ENCODE measurements at places on chromosomes 5 and 9. TPM values are rescaled to one million over a fixed set of nuclear protein-coding genes. Genes with fewer than 3 reads are reported as not detected.
A peak's percentile ranks its signal among the peaks of the same experiment; 100 is the strongest.

ZMAT2 gene
- 35.6 TPM for total RNA-seq

GLDC gene
- total RNA-seq = not detected

DNA sequence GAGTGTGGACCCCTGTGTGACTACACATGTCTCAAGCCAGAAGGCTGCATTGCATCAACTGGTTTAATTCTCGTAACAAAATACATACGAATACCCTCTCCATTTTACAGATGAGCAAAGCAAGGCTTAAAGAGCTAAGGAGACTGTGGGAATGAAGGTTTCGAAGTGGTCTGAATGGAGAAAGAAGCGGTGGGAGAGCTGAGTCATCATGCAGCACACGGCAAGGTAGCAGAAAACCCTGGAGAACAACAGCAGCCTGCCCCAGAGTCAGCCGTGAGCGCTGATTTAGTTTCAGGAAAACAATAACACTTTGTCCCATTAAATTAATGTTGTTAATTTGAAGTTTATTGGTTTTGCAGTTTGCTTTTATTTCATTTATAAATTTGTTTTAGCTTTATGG lies 223.8 kb downstream of the HSPA4 start:
- DNase-seq = no peak

DNA sequence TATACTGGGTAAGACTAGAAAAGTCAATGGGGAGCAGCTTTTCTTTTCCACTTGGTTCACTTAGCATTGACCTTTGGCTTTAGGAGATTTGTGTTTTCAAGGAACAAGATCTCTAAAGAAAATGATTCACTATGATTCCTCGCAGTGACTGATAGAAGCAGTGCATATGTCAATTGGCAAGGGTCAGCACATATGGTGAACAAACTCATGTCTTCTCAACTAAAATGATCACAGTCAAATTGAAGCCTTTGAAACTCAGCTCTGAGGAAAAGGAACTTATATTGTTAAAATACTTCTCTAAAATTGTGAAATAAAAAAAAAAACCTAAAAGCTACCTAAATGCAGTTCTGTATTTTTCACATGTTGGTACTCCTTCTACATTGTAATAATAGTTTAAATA lies 43.2 kb upstream of the IL7R start:
- no peak for DNase-seq

- DNase-seq = peak; percentile 59
These were observed 13.8 kb upstream of the ERGIC1 start for GRCh38 chr5:172820046-172820767.

DNA sequence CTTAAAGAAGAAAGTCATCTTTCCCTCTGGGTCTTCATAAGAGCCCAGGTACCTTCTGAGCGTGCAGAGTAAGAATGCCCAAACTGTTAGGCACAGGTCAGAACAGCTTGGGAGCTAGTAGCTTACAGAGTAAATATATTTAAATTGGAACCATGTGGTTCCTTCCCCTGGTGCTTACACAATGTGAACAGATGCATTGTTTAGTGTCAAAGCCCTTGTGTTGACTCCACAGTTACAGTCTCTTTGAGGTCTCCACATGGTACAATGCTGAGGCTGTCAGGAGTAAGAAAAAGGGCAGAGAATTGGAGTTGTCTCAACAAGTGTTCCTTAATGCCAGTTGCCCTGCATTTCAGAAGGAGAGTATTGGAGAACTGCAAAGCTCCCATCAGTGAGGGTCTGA lies 188.5 kb downstream of the PAPPA start:
- no peak for DNase-seq

- peak; percentile 71 for DNase-seq
These were observed 2.8 kb downstream of the PDLIM7 start for GRCh38 chr5:177494346-177495195.

- no peak for DNase-seq
These were observed 167.9 kb downstream of the ARHGEF28 start for GRCh38 chr5:73793911-73794310.

GRCh38 chr5:169590602-169591001 lies 7.0 kb downstream of the SPDL1 start:
- DNase-seq = no peak
